ENCODE measurements at places on chromosomes 5 and 9.

GRCh38 chr9:129889941-129890717 is 54.9 kb downstream of the USP20 start:
- no peak for DNase-seq

DNA sequence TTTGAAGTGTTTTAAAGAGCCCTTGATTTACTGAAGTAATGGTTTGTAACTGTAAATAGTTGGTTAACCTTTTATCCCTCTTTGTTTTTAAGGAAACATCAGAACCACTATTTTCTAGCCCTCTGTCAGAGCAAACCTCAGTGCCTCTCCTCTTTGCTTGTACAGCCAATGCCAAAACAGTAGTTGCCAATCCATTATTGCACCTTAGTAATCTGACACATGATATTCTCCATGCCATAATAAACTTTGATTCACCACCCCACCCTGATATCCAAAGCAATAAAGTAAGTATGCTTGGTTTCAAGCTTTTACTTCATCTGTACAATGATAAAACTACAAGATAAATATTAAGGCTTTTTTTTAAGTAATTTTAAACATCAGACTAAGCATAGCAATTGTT is 100.8 kb downstream of the DMXL1 start:
- no peak for DNase-seq

DNA sequence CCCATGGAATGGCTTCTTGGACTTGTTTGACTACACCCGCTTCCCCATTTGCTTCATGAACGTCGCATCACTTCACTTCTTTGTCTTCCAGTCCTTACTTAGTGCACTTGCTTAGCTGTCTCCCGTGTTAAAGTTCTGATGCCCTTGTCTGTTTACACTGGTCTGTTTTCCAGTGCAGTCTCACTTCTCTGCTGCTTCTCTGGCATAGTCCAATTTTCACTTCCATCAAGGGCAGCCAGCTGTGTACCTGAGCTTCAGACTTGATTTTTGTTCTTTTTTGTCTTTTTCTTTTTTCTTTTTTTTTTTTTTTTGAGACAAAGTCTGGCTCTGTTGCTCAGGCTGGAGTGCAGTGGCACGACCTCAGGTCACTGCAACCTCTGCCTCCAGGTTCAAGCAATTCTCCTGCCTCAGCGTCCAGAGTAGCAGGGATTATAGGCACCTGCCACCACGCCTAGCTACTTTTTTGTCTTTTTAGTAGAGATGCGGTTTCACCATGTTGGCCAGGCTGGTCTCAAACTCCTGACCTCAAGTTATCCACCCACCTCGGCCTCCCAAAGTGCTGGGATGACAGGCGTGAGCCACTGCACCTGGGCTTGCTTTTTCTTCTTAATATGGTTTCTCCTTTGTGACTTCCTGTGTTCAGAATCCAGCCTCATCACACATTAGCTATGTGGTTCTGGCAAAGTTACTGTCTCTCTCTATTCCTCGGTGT is 75.4 kb downstream of the LRRC70 start:
- DNase-seq = no peak

DNA sequence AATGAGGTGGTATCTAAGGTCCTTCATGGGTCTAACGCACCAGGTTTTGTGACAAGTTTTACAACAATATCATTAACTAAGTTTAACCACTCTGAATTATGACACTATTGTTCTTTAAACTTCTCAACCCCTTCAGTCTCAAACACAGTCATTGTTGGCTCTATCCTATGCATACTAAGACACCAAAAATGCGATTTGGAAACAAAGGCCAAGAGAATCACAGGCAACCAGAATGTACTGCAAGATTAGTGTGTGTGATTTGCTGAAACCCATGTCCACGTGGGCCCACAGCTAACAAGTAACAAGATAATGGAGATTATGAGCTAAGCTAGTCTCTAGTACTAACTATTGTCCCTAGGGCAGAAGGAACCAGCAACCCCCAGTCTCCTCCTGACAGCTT is 142.2 kb upstream of the RANBP3L start:
- no peak for DNase-seq

DNA sequence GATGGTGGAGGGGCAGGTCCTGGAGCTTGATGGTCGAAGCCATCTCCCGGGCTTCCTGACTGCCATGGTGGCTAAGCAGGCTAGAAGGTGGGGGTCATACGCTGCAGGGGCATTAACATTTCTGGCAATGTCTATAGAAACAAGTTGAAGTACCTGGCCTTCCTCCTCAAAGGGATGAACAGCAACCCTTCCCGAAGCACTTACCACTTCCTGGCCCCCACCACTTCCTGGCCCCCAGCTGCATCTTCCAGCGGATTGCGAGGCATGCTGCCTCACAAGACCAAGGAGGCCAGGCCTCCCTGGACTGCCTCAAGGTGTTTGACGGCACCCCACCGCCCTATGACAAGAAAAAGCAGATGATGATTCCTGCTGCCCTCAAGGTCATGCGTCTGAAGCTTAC is 97.0 kb upstream of the MOCS2 start:
- DNase-seq = no peak

DNA sequence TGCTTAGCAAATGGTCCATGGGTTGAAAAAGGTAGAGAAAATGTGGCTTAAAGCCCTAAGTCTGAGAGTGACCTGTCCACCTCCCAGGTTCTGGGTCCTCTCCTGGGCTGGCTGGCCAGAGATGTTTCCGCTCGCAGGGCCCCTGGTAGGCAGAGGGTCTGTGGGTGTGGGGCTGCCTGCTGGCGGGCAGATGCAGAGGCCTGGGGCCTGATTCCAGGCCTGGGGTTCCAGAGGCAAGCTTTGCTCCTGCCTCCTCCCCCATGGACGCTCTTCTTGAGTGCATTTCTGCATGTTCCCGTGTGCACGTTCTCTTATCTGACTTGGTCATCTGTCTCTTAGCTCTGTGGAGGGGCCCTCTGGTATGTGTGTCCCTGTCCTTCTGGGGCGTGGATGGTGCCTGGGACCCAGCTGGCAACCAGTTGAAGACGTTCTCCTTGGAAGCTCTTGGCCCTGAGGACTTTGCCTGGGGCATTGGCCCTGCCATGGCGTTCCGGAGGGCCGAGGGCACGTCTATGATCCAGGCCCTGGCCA is 3.8 kb downstream of the MIGA2 start:
- DNase-seq = no peak

GRCh38 chr9:72839085-72839484 is 113.8 kb downstream of the ALDH1A1 start:
- no peak for DNase-seq

GRCh38 chr9:124248066-124248465 is 9.7 kb upstream of the NEK6 start:
- DNase-seq = no peak
